Hematopoietic multipotent progenitor cell (in vitro differentiated cells): ENCODE measurements at places on chromosomes 5 and 9.

- no peak for DNase-seq
Observed at GRCh38 chr5:6251565-6252102, 126.7 kb downstream of the MED10 start.

- DNase-seq: no peak
Observed at GRCh38 chr5:66958980-66959641, 237.5 kb downstream of the CD180 start.

DNA sequence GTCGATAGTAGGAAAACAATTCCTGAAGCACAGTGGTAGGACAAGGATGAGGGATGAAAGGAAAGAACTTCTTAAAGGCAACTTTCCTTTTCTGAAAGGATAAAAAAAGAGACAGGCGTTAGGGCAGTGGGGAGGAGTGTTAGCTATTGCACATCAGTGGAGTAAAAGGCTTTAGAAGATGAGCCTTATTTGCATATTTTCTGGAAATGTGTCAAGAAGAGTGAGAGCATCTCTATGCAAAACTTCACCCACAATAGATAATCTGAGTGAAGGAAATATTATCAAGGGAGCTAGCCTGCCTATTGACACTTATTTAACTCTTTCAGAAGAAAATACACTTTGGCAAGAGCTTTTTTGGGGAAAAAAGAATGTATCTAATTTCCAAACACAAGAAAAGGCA, 151.6 kb downstream of the MACIR start:
- DNase-seq: no peak

GRCh38 chr5:115544043-115544435, 536 bp downstream of the FEM1C start:
- peak; percentile 80 for DNase-seq

DNA sequence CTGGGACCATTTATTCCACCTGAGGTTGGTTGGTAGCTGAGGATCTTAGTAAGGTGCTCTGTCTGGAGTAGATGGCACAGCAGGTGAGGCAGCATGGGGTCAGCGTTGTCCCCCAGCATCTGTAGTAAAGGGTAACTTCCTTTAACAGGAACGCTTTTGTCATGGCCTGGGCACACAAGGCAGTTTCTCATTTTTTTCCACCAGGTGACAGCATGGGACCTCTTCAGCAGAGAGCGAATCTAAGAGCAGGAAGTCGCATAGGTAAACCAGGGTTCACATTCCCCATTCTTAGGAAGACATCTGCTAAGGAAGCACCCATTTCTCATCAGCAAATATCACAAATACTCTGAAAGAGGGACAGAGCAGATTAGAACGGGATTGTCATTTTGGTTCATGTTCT, 56.5 kb downstream of the GPR107 start:
- DNase-seq: no peak

GRCh38 chr5:131357739-131358561, 94.1 kb downstream of the CDC42SE2 start:
- no peak for DNase-seq

- DNase-seq: no peak
Observed at GRCh38 chr5:82100303-82101077, 128.7 kb downstream of the ATG10 start.

DNA sequence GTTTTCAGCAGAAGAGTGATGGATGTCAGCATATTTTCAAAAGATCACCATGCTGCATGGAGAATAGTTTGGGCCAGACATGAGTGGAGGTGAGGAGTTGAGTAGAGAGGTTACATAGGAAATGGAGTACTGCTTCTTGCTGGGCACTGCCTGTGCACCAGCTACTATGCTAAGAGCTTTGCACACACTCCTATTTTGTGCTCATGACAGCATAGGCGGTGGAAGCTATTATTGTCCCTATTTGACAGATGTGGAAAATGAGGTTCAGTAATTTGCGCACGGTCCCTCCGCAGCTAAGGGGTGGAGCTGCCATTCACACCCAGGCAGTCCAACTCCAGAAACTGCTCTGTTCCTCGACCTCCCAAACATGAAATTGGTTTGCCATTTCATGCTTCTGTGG, 67.8 kb downstream of the ENTREP1 start:
- no peak for DNase-seq

- DNase-seq: no peak
Observed at GRCh38 chr5:108079753-108080152, 302.1 kb downstream of the FBXL17 start.

GRCh38 chr9:90459321-90459720, 183.3 kb downstream of the DIRAS2 start:
- DNase-seq: no peak

DNA sequence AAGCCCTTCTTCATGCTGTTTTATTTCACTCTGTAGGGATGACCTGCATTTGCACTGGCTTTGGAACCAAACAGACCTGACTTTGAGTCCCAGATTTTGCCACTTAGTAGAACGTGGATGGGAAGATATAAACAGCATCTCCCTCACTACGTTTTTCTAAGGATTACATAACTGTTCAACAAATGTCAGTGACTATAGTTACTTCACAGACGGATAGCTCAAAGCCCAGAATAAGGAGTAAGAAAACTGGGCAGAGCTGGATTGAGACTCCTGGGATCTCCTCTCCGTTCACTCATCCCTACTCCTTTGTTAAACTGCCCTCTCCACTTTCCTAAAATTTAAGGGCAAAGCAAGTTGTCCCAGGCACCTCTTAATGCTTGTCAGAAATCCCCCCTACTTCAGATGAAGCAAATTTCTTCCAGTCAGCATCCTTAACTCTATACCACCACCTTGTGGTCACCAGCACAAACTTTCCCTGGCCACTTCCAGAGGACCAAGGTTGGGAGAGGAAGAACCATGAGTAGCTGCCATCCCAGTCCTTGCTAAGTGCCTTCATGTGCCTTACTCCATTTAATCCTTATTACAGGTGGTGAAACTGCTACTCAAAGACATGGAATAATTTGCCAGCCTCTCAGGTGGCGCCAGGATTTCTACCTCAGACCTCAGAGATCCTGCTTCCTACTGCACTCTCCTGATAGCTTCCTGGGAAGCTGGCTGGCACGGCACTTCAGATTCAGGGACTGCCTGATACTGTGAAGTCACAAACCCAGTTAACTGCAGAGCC, 38.4 kb downstream of the EGR1 start:
- DNase-seq: peak; percentile 53

GRCh38 chr5:165525271-165525670, 2019.9 kb downstream of the MAT2B start:
- no peak for DNase-seq

DNA sequence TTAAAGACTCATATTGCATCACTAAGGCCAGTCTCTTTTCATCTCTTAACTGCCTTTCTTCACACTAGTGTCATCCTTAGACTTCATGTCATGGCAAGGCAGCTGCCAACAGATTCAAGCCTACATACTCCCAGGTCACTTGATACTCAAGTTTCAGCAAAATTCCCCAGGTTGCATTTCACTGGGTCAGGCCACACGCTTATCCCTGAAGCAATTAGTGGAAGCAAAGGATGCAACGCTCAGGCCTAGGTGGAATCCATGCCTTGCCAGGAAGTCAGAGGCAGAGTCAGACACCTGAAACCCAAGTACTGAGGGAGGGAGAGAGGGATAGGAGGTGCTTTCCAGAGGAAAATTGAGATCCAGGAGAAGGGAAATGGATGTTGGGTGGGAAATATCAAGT, 28.9 kb downstream of the YIPF5 start:
- DNase-seq: no peak

DNA sequence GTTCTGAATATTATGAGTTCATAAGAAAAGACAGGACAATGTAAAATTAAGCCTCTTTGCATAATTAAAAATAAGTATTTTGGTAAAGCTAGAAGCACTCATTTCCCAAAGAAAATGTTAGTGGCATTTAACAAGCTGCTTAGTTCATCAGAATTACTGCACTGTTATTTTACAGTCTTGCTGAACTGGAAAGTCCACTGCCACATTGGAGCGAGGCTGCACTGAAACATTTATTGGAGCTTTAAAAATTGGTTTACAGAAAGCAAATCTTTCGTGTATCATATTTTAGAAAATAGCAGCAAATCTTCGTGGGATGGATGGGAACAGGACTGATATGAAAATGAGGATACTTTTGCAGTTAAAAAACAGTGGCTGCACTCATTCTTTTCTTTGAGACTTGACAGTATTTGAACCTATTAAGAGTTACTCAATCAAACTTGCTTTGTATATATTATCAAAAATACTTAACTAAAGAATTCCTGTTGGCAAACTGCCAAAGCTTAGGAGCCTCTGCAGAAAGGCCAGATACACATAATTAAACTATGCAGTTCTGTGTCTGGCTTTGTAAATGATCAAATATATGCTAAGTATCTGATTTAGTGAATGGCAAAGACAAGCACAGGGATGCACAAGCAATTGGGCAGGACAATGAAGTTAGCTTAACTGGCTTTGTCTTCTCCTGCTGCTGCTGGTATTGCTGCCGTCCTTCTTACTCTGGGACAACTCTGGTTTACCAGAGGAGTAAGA, 16.5 kb upstream of the FBXL7 start:
- no peak for DNase-seq

DNA sequence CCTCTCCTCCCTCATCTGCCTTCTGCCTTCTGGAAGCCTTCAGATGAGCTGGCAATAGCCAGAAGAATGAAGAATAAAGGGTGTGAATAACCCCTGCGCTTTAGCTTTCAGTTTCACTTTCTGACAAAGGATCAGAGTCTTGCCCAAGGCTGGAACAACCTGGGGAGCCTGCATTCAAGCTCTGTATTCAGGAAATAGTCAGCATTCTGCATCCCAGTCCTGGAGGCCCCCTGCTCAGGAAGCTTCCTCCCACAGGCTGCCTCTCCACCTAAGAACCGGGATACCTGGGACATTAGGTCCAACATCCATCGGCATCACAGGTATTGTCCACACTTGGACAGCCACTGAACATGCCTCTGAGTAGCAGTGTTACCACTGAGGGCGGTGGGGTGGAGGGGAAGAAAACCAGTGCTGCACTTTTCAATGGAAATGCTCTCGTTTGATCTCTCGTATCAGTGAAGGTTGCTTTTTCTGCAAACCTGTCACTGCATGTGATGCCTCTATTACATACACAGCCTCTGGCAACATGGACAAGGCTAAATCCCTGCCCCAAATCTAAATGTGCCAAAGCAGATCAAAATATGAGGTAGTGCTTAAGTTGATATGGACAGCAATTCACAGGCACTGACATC, 39.8 kb upstream of the ACO1 start:
- DNase-seq: peak; percentile 4

DNA sequence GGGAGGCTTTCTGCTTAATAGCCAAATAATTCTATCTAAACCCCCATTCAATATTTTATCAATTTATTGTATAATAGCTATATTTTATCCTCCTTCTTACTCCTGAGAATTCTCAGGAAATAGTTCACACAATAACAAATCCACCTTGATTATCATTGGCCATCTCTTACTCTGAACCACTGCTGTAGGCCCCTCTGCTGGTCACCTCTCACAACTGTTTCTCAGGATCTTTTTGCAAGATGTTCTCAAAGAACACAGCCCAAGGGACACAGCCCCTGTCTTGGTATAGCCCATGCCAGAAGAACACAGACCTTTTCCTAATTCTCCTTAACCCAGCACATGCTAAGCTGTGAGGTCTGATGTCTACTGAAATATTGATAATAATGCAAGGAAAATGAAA, 74.9 kb upstream of the HTR4 start:
- DNase-seq: no peak

GRCh38 chr9:127185931-127186781, 63.7 kb upstream of the ANGPTL2 start:
- no peak for DNase-seq

GRCh38 chr5:178368274-178368673, 135.7 kb upstream of the PHYKPL start:
- DNase-seq: peak; percentile 17

- DNase-seq: no peak
Observed at GRCh38 chr5:132451387-132451786, 39.2 kb downstream of the IRF1 start.

GRCh38 chr5:178476531-178476930, 113.7 kb downstream of the COL23A1 start:
- no peak for DNase-seq

DNA sequence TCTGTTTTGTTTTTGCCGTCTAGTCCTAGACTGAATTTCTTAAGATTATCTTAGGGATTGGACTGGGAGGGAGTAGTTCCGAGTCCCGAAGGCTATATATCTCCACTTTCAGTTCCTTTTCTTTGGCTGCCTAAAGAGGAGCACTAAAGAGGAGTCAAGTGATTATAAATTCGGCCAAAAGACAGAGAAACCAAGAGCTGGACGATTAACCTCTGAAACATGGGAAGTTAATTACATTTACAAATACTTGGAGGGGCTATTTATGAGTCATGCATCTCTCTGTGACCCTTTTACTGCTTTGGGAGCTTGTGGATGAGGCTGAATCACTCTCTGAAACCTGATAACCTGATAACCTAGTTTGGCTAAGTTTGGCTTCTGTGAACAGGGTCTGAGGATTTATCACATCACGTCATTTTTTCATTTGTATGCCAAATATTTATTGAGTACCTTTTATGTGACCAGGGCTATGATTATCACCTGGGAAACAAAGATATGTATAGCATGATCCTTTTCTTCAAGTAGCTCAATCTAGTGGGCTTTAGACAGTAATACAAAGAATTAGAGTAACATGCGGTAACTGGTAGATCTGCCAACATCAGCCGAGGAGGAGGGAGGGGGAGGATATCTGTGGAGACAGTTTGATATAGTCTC, 180.9 kb downstream of the CD180 start:
- DNase-seq: no peak

DNA sequence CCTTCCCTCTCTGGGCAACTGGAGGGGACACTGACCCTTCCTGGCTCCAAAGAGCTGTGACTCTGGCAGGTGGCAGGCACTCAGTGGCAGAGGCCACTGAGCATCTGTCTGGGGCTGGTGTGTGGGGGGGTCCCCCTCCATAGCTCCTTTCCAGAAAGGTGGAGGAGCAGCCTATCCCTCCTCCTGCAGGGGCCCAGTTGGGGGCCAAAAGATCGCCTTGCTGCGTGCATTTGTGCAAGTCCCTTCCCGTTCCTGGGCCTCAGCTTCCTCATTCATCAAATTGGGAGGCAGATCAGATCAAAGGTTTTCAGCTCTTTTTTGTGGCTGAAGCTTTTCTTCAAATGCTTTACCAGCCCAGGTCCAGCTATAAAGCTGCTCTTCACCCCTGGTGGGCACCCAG, 77.7 kb downstream of the NTNG2 start:
- DNase-seq: no peak

DNA sequence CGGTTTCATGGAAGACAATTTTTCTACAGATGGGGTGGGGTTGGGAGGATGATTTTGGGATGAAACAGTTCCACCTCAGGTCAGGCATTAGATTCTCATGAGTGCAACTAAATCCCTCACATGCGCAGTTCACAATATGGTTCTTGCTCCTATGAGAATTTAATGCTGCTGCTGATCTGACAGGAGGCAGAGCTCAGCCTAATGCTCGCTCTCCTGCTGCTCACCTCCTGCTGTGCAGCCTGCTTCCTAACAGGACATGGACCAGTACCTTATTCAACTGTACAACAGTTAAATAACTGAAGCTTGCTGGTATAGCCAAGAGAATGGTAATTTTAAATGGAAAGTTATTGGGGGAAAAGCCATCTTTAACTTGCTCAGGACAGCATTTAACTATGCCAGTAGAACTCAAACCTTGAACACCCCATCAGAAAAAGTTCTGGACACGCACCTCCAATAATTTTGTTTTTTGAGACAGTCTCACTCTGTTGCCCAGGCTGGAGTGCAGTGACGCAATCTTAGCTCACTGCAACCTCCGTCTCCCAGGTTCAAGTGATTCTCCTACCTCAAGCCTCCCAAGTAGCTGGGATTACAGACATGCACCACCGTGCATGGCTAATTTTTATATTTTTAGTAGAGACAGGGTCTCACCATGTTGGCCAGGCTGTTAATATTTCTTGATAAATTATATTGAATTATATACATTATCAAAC, 27.7 kb downstream of the HMGCR start:
- no peak for DNase-seq

GRCh38 chr5:115435065-115435777, 109.4 kb downstream of the FEM1C start:
- no peak for DNase-seq
